ENCODE measurements at places on chromosomes 11 and 22. TPM values are rescaled to one million over a fixed set of nuclear protein-coding genes. Genes with fewer than 3 reads are reported as not detected.

DNA sequence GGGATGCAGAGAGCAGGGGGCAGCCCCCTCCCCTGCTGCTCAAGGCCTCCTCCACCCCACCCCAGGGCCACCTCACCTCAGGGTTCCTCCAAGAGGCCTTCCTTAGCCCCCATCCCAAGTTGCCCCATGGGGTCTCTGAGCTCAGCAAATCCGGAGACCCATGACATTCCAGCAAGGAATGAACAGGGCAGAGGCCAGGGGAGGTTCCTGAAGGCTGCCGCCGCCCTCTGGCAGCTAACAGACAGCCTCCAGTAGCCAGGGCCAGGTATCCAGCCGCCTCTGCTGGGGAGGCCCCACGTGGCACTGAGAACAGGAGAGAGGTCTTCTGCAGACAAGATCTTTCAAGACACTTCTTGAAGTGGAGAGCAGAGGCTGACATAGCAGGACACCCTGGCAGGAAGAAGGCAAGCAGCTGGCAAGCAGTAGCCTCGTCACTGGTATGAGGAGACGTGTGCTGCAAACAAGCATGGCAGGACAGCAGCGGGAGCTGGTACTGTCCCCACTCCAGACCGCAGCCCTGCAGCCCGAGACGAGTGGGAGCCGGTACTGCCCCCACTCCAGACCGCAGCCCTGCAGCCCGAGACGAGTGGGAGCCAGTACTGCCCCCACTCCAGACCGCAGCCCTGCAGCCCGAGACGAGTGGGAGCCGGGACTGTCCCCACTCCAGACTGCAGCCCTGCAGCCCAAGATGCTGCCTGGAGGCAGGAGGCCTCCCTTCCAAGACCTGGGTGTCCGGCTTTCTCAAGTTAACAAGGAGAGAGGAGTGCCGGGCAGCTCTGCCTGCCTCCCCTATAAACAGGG is 190.6 kb downstream of the IGLL1 start:
- DNase-seq, result no peak

- no peak for DNase-seq
Observed at GRCh38 chr11:8593935-8594909, at the start of gene STK33. Gene STK33 (minus strand): TSS chr11:8594228. CDS start chr11:8474905, 119,323 bp downstream.

Gene CRY2
- total RNA-seq, result 54.0 TPM

- no peak for DNase-seq
Observed at GRCh38 chr22:24376586-24376985, 50.8 kb upstream of the ADORA2A start.

DNA sequence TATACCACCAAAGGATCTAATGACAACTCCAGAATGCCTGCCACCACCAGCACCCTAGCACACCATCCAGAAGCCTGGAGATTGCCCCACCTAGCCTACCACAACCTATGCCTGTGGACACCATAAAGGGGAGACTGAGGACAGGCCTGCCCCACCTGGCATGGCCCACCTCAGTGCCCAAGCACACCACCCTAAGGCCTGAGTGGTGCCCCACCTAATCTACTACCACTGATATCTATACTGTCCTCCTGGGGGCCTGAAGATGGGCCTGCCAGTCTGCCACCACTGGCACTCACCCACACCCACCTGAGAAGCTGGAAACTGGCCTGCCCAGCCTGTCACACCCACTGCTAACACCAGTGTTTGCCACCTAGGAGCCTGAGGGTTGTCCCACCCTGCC is 31.8 kb downstream of the SAA4 start:
- DNase-seq, result no peak

Measured in T-cell (primary cell).